Fibroblast of skin of right quadriceps (primary cell): ENCODE measurements at places on chromosomes 1 and 21.

GRCh38 chr1:93878501-93878888 lies 511 bp downstream of the DNTTIP2 start:
- peak; percentile 14 for DNase-seq

- peak; percentile 12 for DNase-seq
Observed at GRCh38 chr21:33478935-33479678, 667 bp downstream of the TMEM50B start.

DNA sequence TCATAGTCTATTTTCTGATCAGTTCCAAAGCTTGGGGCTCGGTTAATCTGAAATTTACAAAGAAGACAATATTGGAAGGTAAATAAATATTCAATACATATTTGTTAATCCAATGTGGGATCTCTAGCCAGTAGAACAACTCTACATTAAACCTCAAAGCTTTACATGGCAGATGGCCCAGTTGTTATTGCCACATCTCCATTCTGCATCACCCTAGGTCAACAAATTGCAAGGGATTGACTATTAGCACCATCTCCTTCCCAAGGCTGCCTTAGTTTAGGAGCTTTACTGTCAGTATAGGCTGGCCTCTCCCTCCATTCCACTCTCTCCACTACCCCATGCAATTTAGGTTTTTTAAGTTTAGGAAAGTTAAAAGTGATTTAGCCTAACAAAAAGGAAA lies 69.7 kb downstream of the TTLL7 start:
- peak; percentile 45 for DNase-seq

- peak; percentile 90 for DNase-seq
Observed at GRCh38 chr1:43582162-43582566, 51.5 kb downstream of the PTPRF start.

GRCh38 chr21:46161633-46162592 lies 6.5 kb upstream of the FTCD start:
- no peak for DNase-seq

DNA sequence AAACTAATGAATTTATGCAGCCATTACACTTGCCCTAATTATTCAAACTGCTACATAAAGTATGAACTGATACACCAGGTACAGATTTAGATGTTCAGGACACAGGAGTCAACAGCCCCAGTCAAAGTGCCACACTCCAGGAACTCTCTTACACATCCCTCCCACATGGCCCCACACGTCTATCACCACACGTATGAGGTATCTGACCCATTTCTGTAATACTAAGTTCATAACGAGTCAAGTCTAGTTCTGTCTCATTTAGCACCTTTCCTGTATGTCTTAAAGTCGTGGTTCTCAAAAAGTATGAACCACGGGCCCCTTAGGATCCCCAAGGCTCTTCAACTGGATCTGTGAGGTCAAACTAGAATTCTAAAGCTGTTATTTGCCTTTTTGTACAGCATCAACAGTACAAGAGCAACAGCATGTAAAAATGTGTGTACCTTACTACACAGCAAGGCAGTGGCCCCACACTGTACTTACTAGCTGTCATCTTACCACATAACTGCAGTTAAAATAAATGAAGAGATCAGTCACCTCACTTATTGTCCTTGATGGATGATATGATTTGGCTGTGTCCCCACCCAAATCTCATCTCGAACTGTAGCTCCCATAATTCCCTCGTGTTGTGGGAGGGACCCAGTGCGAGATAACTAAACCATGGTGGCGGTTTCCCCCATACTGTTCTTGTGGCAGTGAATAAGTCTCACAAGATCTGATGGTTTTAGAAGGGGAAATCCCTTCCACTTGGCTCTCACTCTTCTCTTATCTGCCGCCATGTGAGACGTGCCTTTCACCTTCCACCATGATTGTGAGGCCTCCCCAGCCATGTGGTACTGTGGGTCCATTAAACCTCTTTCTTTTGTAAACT lies 42.6 kb downstream of the SIPA1L2 start:
- no peak for DNase-seq

DNA sequence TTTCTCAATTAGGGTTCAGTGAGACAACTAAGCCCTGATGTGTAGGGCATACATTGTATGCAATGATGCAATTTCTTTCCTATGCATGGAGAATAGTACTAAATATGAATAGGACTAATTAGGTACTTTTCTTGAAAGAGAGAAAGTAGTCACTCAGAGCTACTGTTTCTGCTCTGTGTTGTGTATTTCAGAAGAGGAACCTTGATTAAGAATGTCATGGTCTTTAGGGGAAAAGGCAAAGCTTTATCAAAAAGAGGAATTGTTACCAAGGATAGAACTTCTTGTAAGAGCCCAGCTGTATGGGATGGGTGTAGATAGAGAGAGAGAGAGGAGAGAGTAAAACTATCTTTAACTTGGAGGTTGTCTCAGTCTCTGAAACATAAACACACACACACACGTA lies 49.1 kb downstream of the HLX start:
- no peak for DNase-seq

GRCh38 chr1:154896771-154897286 lies 26.7 kb upstream of the KCNN3 start:
- no peak for DNase-seq

GRCh38 chr1:41650028-41650880 lies 165.8 kb upstream of the EDN2 start:
- DNase-seq, result no peak

DNA sequence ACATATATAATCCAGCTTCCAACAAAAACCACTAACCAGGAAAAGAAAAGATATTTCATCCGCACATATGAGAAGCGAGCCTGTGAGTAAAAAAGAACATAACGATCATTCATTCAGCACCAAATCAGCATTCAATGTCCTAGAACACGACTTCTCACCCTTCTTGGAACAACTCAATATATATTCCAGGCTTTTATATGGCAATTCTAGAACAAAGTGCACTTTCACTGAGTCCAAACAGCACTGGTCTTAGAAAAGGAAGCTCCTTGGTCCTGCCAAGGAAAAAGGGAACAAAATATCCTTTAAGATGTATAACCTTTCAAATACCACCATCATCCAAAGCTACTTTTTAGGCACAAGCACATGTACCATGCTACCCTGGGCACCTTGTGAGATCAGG lies 44.5 kb downstream of the RPL5 start:
- DNase-seq, result no peak

DNA sequence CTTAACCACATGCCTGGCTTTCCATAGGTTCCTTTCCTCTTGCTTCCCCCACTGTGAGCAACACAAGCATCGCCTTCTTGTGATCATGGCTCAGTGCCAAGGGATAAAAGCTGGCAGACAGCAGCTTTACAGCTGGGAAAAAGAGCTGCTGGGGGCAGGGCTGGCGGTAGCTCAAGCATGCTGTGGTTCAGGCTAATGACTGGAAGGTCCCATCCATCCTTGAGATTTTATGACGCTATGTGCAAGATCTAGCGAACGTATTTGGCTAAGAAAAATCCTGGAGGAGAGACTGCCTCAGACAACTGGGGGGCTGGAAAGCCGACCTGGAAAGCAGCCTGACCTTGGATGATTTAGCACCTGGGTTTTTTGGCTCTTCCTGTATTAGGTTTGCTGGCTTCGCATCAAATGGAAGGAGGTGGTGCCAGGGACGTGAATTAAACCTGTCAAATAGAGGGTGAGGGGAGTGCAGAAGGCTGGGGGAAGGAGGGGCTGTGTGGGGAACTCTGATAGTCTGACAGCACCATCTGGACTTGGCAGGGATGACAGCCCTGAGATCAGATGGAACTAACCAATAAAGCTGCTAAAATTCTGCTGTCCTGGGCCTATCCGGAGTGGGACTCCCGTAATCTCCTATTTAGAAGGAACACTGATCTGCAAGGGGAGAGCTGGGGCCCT lies 34.8 kb downstream of the ZMYND12 start:
- peak; percentile 98 for DNase-seq

DNA sequence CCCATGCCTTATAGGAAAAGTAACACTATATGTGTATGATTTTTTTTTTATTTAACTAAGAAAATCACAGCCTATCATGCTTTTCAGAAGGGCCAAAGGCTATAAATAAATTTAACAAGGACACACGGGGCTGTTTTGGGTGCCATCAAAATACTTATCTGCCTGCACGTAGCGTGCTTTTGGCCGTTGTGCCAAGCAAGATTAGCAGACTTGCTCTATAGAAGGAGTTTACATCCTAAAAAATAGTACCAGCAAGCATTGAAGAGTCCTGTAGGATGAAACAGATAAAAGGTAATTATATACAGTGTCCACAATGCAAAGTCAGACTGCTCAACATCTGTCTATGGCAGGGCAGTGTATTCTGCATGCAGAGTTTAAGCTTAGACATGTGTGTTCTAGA lies 3.7 kb downstream of the OLIG1 start:
- no peak for DNase-seq

- DNase-seq, result no peak
Observed at GRCh38 chr21:16900685-16901084, 612.2 kb upstream of the CXADR start.

DNA sequence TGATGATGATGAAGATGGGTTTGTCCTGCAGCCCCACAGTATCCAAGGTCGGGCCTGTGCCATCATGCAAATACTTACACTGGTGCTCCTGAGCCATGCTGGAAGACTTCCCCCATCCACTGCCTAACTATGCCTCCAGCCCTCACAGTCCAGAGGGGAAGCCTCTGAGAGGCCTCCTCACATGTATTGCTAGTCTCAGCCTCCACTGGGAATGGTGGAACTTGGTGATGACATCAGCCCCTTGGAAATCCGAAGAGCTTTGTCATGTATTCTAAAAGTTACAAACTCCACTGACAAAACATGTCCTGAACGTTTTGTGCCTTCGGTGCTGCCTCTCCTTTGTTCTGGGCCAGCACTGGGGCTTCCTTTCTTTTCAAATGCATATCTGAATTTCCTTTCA lies 61.1 kb upstream of the DMRTB1 start:
- no peak for DNase-seq

GRCh38 chr1:180560868-180561600 lies 2.3 kb downstream of the OVAAL start:
- DNase-seq, result peak; percentile 29

- no peak for DNase-seq
Observed at GRCh38 chr1:27507960-27508665, 18.1 kb upstream of the WASF2 start.

DNA sequence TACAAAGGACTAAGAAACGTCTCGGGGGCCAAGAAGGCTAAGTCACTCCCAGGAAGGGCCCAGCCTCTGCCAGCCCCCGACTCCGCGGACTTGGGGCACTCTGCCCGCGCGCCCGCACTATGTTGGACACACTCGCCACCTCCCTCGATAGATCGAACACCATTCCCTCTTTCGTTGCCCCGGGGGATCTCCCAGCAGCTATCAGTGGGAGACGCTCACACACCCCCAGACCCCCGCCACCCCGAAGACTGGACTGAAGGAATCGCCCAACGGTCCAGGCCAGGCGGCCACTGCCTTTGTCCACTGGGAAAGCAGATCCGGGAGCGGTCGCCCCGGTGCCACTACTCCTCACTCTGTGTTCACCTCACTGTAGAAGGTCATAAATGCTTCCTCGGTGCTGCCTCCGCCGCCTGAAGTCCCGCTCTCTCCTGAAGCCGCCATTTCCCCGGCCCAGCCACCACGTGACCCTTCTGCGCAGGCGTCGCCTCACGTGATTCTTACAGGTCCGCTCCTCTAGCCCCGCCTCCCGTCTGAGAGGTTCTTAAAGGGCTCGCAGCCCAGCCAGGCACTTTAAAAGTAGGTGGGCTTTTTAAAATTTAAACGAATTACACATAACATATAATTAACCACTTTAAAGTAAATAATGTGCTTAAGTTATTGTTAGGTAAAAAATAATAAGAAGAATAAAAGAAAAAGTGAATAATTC lies at the start of gene DNAJC8:
DNAJC8 (minus strand) TSS at position 472 of the 706 bp plus-strand sequence; CDS start at position 441, 31 bp downstream.
- peak; percentile 86 for DNase-seq

- DNase-seq, result no peak
Observed at GRCh38 chr1:222995236-222995580, 147.8 kb downstream of the TLR5 start.

DNA sequence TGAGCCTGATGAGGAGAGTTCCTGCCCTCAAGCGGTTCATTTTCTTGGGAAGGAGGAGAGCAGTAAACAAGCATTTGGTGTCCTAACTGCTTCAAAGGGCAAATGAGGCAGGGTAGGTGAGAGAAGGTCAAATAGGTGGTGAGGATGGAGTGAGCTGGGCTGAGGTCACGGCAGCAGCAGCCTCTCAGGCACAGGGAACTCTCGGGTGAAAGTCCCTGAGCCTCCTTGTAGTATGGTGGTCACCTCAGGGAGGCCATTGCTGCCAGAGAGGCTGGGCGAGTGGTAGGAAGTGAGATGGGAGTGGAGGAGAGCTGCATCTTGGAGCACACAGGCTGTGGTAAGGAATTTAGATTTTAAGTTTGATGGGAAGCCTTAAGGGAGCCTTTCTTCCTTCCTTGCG lies 4.0 kb downstream of the ADARB1 start:
- DNase-seq, result no peak

DNA sequence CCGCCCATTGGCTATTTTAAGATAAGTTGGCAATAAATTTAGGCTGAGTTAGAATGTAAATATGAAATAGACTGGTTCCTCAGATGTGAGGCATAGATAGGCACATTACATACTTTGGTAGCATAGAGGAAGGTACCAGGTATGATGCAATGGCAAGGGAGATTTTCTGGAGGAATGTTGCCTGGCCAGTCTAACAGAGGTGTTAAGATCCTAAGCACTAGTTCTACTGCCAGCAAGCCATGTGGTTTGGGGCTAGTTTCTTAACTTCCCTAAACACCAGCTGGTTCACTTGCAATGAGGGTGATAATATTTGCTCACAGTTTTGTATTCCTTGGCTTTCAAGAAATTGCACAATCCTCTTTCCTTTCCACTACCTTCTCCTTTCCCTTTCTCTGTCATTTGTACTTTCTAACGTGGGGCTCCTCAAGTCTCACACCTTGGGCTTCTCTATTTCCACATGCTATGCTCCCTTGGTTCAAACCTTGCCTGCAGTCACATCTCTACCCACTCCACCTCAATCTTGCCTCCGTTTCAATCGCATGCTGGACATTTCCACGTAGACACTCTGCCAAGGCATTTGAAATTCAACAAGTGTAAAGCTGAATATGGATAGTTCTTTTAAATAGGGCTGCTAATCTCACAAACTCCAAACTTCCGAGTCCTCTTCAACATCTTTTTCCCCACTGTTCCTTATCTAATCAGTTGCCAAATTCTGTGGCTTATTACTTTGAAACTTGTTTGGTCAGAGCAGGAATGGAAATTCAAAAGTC lies 4.7 kb upstream of the CD55 start:
- DNase-seq, result peak; percentile 25

DNA sequence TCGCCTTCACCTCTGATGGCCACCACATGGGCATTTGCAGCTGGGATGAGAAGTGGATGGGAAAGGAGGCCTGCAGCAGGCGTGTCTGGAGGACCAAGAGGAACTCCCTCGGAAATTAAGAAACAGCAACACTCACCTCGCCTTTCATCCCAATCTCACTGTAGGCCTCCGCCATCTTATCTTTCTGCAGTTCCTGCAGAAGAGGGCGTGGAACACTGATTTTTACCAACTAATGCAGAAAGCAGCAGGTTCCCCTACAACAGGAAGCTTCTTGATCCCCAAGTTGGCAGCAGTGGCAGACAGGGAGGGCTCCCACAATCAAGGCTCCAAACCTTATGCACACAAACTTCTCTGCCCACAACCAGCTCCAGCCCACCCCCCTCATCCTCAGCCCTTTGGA lies 84.4 kb downstream of the CD247 start:
- no peak for DNase-seq

GRCh38 chr1:25445993-25446538 lies 15.4 kb downstream of the MACO1 start:
- peak; percentile 37 for DNase-seq
